Fibroblast of gingiva (primary cell): ENCODE measurements at places on chromosomes 7 and 10.

DNA sequence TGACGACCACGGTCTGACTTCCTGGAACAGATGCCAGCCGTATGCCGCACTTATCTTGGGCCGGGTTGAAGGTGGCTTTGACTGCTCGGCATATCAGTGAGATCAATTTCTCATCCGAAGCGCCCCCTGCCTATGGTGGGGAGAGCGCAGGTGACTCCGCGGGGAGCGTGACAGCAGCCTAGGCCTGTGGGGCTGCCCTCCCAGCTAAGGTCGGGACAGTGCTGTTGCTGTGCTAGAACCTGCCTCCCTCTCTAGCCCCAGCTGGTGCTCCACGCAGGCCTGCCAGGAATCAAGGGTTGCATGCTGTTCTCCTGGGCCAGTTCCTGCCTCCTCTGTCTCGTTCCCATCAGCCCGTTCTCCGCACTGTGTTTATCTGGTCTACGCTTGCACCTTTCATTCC lies 49.8 kb downstream of the PODXL start:
- DNase-seq: no peak

GRCh38 chr10:129963641-129964501 lies at the start of gene EBF3:
Gene EBF3, minus strand, starts transcription at chr10:129964274. Its CDS starts 506 bp downstream, at chr10:129963768.
- peak; percentile 50 for DNase-seq

GRCh38 chr10:62511656-62512055 lies 137.5 kb downstream of the ZNF365 start:
- no peak for DNase-seq

DNA sequence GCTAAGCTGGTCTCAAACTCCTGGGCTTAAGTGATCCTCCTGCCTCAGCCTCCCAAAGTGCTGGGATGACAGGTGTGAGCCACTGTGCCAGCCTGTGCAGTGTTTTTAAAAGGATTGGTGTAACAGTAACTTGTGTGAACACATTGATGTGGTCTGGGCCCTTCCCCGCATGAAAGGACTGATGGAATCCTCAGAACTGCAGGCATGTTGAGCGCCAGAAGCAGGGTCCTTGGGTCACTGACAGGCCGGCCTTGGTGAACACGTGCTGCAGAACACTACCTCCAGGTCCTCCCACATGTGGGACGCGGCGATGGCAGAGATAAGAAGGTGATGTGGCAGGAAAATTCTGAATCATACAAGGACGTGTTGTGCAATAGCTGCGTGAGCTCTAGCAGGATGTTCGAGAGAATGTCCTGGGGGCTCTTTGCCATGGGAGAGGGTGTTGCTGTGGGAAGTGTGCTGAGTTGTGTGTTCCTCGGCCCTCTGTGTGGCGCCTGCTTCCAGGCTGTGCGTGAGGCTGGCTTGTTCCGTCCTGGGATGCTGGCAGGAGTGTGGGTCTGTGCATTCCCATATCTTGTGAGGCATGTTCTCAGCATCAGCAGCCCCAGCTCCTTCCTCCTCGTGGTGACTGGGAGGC lies 68.2 kb downstream of the DNAJB6 start:
- DNase-seq: peak; percentile 56
